Suppressor macrophage treated with lipopolysaccharide for 4 hours (primary cell): ENCODE measurements at places on chromosomes 5 and 9.

DNA sequence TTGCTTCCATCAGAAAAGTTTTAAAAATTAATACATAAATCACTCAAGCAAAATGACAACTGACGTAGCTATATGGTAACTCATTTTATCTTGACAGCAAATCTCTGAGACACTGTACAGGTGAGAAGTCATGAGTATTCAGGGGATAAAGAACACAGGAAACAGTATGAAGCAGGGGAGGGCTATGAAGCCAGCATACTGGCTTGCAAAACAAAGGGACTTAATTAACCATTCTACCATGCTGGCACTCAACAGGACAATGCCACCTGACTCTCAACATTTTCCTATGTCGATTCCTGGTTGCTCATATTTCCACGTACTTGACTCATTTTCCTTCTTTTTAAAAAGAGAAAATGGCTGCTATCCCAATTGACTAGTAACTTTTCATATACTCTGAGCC, 151.4 kb upstream of the RETREG1 start:
- DNase-seq, result no peak

DNA sequence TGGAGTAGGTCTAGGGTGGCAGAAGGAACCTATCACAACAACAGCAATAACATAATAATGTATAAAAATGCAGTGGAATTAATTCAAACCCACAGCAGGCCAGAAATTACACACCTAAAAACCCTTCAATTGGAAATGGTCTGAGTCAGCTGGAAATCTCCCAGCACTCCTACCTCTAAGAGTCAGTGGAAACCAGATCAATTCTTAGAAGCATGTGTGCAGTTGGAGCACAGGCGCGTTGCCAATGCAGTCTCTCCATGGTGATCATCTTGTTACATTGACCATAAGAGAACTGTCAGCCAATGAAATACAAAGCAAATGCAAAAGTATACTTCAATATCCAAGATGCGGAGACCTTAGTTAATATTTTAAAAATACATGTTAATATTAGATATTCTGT, 15.1 kb upstream of the CSNK1G3 start:
- no peak for DNase-seq

GRCh38 chr5:111774525-111774924, 17.5 kb upstream of the NREP start:
- no peak for DNase-seq

GRCh38 chr5:9956725-9957124, 293.0 kb downstream of the ATPSCKMT start:
- DNase-seq, result no peak

DNA sequence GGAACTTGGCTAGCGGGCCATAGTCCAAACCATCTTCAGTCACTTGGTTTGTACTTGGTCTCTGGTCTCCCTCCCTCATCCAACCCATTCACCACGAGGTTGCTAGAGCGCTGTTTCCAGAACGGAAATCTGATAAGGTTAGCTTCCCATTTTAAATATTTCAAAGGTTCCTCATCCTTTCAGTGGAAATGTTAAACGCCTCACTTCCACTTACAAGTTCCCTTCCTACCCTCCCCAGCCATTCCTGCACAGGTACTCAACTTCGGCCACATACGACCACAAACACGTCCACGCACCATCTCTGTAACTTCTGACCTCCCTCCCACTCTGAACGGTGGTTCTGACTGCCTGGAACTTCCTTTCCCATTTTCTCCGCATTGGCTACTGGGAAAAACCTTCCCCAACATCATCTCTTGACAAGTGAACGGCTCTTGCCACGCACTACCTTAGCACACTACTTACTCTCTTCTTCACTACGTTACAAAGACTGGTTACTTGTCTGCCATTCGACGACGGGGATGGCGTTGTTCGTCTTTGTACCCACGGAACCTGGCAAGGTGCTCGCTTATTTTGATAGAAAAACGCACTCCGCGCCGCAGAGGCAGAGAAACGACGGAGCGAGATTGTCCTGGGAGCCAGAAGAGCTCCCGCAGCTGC, 629 bp downstream of the CCNH start:
- DNase-seq, result peak; percentile 63

DNA sequence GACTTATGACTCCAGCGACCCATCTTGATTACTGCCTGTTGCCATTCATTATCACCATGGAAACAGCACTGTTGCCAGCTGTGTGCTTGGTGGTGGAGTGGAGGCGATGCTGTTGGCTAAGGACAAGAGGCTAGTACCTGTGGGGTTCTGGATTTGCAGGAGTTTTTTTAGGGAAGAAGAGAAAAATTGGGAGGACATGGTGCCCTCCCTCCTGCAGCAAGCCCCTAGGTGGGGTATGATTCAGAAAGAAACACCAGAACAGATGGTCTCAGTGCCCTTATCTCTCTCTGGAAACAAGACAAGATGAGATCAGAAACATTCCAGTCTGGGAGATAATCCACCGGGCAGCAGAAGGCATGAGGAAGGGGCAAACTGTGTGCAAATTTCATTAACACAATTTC, 87.8 kb upstream of the TLR4 start:
- no peak for DNase-seq

DNA sequence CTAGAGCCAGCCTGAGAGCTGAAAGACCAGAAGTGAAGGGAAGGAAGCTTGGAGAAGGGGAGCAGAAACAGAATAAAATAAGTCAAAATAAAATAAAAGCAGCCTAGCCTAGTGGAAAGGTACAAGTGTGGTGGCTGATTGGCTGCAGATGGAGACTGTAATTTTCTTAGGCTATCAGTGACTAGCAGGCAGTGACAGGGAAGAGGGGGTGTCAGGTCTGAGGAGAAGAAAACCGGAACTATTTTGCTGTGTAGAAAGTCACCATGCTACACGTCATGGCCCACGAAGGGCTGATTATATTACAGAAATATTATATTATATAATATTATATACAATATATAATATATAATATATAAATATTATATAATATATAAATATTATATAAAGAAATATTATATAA, 98.1 kb upstream of the TAF11L2 start:
- no peak for DNase-seq

- no peak for DNase-seq
Measured at GRCh38 chr5:127892467-127893207, 189.4 kb downstream of the CCDC192 start.

DNA sequence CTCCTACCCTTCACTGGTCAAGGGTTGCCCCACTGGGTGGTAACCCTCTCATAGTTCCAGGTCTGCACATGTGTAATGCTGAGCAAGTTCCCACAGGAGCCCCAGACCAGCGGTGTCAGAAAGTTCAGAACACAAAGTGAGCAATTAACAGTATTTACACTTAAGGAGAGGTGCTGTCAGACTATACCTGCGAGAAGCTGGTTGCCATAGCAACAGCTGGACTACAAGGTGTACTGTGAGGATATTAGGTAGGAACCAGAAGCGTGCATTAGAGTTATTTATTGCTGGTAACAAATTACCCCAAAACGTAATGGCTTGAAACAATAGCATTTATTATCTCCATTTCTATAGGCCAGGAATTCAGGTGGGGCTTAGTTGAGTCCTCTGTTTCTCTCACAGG, 317.0 kb upstream of the RPS23 start:
- no peak for DNase-seq

DNA sequence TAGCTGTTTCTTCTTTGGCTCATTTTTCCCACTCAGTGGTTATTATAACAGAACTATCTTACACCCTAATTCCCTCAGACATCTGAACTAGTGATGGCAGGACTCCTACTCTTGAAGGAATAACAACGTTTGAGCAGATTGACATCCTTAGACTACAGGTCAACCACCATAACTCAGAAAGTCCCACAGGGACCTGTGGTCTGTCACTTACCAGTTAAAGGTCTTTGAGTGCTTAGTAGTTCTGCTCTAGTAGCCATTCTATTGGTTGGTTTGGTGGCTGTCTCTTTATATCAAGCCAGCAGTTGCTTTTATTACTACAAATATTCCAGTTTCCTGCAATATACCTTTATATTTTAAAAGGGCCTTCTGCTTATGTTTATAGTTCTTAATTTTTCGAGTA, 67.2 kb upstream of the FCHO2 start:
- DNase-seq, result no peak

DNA sequence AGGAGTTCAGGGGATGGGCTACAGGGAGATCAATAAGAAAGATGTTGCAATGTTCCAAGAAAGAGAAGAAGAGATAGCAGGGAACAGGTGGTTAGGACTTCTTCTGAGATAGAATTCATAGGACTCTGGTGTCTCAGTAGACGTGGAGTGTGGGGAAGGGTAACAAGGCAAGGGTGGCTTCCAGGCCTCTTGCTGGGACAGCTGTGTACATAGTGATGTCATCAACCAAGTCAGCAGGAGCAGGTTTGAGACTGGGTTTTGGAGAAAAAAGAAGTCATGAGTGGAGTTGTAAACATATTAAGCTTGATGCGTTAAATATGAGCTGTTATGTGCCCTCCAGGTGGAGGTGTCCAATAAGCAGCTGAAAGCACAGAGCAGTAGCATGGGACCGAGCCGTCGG, 211.8 kb upstream of the RASEF start:
- no peak for DNase-seq

DNA sequence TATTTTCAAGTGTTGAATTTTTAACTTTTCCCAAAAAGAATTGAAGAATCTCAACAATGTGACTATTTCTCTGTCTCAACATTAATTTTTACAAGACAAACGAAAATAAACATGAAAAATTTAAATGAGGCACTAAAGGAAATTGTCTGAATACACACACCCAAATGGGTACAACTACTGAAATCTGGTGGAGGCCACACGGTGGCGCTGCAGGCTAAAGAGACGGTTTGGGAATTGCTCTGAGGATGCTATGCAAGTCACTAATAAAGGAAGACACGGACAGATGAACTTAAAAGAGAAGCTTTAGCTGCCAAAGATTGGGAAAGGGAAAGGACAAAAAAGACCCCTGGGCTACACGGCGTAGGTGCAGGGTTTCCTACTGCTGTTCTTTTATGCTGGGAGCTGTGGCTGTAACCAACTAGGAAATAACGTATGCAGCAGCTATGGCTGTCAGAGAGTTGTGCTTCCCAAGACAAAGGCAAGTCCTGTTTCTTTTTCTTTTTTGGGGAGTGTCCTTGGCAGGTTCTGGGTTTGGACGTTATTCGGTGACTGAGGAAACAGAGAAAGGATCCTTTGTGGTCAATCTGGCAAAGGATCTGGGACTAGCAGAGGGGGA, at the start of gene PCDHB10:
Gene PCDHB10, plus strand, starts transcription at position 244 of the 616 bp plus-strand sequence. Its CDS starts 200 bp downstream, at position 444.
- DNase-seq, result peak; percentile 18

DNA sequence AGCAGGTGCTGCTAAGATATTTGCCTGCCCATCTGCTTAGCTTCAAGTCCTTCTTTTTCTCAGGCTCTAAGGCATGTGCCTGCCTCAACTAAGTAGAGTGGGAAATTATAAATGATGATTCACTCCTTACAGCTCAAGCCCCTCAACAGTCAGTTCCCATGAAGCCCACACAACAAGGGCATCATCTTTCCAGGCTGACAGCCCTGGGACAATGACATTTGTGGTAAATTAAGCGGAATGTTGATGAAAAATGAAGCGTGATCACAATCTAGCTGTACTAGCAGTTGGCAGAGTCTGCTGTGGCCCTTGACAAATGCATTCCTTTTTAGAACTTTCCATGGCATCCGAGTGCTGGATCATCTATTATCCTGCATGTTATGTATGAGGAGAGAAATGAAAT, 548.6 kb downstream of the KIF4B start:
- DNase-seq, result no peak

GRCh38 chr5:78537821-78538220, 110.8 kb downstream of the LHFPL2 start:
- peak; percentile 64 for DNase-seq

DNA sequence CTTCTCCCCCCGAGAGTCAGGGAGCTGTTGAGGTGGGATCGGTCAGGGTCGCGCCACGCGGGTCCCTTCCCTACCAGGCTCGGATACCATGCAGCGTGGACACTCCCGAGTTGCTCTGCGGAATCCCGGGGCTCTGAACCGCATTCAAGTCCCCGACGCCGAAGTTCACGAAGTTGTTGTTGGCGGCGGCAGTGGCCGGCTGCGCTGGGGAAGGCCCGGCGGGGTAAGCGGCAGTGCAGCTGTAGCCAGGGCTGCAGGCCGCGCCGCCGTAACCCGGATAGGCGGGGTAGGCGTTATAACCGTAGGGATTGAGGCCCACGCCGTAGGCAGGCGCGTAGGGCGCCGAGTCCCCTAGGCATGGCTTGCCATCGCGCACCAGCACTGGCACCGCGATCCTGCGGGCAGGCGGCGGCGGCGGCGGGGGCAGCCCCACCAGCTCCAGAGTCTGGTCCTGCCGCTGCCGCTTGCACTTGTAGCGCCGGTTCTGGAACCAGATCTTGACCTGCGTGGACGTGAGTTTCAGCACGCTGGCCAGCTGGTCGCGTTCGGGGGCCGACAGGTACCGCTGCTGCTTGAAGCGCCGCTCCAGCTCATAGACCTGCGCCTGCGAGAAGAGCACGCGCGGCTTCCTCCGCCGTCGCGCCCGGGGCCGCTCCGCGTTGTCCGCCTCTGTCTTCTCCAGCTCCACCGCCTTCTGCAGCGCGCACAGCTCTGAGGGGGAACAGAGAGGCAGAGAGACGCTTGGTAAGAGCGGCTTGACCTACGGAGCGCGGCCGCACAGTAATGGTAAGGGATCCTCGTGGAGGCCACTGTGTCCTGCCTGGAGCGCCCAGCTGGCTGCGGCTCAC, 2.3 kb downstream of the NKX2-5 start:
- no peak for DNase-seq

GRCh38 chr5:95712347-95712958, 18.7 kb upstream of the RHOBTB3 start:
- DNase-seq, result no peak

DNA sequence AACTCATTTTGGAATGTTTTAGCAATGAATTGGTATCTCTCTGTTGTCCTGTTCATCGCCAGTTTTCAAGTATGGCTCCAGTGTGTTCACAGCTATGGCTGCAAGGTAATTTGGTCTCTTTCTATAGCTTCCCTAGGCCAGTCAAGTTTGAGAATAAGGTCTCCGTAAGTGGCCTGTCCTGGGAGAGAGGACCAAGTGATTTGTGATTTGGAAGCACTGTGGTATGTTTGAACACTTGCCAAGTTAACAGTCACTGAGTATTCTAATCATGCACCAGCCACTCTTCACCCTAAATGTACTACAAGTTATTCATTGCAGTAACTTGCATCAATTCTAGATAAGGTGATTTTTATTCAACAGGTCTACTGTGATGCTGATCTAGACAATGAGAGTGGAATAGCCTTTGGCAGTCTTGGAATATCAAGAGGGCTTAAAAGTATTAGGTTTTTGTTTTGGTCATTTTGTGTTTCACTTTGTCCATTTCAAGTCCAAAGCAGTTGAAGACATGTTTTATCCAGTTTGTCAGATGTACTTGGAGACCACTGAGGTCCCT, 41.1 kb downstream of the G3BP1 start:
- no peak for DNase-seq

DNA sequence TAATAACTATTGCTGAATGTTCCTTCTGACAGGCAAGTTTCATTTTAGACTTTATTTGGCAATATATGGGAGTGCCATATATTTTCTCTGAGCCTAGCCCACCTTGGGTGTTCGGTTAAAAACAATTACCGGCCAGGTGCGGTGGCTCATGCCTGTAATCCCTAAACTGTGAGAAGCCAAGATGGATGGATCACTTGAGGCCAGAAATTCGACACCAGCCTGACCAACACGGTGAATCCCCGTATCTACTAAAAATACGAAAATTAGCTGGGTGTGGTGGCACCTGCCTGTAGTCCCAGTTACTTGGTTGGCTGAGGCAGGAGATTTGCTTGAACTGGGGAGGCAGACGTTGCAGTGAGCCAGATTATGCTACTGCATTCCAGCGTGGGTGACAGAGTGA, 47.9 kb downstream of the TNFSF15 start:
- no peak for DNase-seq

- peak; percentile 45 for DNase-seq
Measured at GRCh38 chr5:126972062-126972895, 58.1 kb downstream of the MARCHF3 start.

GRCh38 chr9:14424983-14425382, 111.0 kb upstream of the NFIB start:
- DNase-seq, result no peak
